ENCODE measurements at places on chromosomes 7 and 10. TPM values are rescaled to one million over a fixed set of nuclear protein-coding genes. Genes with fewer than 3 reads are reported as not detected.

GRCh38 chr7:130365088-130365487, 15.2 kb upstream of the CPA1 start:
- no peak for DNase-seq

GRCh38 chr10:123154092-123154710, at the start of gene BUB3:
BUB3 (plus strand) TSS chr10:123154402; CDS start chr10:123154918, 516 bp downstream.
- DNase-seq: peak; percentile 97

- no peak for DNase-seq
These were observed 18.2 kb downstream of the TAS2R41 start for GRCh38 chr7:143495851-143496250.

- no peak for DNase-seq
These were observed 252.9 kb downstream of the DNAJB6 start for GRCh38 chr7:157589680-157590079.

GRCh38 chr7:125555916-125556315, 626.3 kb upstream of the POT1 start:
- no peak for DNase-seq

DNA sequence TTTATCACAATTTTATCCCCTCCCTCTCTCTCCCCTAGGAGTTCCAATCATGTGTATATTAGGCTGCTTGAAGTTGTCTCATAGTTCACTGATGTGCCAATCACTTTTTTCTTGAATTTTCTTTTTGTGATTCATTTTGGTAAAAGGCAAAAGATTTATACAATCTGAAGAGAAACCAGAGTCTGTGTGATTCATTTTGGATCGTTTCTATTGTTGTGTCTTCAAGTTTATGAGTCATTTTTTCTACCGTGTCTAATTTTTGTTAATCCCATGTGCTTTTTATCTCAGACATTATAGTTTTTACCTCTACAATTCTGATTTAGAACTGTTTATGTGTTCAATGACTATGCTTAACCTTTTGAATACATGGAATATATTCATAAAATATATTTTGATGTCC, 483.9 kb upstream of the AUTS2 start:
- no peak for DNase-seq

The GRID2IP gene
- total RNA-seq: 0.11 TPM

The ERLIN1 gene
- 18.7 TPM for total RNA-seq

The PI4K2A gene
- 8.9 TPM for total RNA-seq

The RNLS gene
- 4.4 TPM for total RNA-seq

DNA sequence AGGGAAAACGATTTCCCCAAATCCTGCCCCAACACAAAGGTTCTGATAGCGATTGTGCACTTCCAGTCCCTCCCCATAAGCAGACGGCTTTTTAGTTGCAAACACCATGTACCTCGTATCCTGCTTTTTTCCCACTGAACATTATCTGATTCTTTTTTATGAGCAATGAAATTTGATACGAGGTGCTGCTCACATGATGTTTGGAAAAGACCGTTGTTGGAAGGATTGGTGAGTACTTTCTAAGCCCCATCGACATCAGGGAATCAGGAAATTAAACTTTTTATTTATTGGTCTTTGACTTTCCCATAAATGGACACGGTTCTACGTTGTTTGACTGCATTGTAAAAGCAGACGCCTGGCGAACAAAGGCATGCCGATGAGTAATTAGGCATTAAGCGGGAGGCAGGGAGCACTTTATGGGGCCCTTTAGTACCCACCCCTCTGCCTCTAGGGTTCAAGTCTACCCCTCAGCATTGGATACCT, 49.4 kb downstream of the TEX36 start:
- no peak for DNase-seq

The CREB3L2 gene
- 28.7 TPM for total RNA-seq

GRCh38 chr7:42065942-42066341, 171.1 kb downstream of the GLI3 start:
- no peak for DNase-seq

- peak; percentile 44 for DNase-seq
These were observed 386.6 kb downstream of the SH2D4B start for GRCh38 chr10:80924063-80924952.

The STOX1 gene
- total RNA-seq: 0.74 TPM

- no peak for DNase-seq
These were observed 92.8 kb upstream of the PPIF start for GRCh38 chr10:79254333-79255006.

- no peak for DNase-seq
These were observed 3.0 kb upstream of the ABHD11 start for GRCh38 chr7:73741600-73741999.
